ENCODE measurements at places on chromosomes 12 and 14.

- DNase-seq: no peak
These were observed 73.2 kb upstream of the SSTR1 start for GRCh38 chr14:38134416-38135030.

- DNase-seq: peak; percentile 85
These were observed 18.6 kb downstream of the GSTZ1 start for GRCh38 chr14:77339407-77339806.

- DNase-seq: no peak
These were observed 34.3 kb upstream of the LHX5 start for GRCh38 chr12:113505941-113506340.

DNA sequence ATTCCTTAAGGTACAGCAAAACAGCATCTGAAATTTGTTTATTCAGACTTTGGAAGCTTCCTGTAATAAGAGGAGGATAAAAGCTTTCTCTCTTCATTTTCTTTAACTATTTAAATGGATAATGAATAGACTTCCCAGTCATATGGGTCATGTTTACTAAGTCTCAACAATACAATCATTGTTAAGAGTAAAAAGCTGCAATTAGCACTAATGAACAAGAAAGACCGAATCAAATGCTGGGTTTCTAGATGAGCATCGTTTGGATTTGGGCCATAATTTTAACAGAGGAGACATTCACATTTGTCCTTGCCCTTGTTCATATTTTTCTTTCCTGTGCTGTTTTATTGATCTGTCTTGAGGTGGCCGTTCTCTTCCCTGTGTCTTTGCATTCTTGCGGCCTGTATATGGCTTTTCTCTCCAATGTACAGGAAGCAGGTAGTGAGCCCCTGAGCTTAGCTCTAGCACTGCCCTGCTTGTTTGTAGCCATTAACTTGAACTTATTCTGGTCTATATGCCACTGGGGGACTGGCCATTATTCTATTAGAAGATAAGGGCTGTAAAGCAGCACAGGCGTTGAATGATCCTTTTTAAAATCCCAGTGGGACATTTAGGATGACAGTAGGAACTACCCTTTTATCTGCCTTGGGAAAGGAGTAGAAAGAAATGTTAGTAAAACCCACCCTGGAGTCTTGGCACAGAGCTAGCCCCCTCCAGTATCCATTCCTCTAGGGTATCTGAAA lies 34.6 kb downstream of the ABHD12B start:
- no peak for DNase-seq

DNA sequence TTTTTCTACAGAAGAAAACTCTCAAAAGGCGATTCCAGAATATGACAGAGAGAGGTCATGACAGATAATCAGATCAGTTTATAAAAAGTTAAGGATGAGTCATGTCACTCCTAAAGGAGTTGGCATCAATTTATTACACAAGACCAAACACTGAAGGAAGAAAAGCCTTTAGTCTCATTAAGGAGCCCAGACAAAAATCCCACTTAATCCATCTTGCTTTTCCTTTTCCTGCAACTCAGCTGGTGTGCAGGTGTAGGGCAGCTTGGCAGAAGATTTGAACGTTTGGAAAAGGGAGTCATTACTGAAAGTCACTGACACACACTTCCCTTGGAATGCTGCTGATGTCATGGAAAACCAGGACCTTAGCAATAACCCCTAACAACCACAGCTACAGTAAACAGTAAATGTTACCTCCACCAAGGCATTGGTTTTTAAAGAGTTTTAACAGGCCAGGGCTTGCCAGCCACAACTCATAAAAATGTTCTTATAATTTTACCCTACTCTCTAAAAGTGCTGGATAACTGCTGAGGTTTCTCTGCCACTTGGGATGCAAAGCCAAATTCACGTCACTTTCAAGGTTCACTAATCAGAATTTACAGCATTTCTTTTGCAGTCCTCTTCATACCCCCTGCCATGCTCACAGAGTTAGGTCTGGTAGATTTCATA lies 320.6 kb downstream of the RAD51B start:
- peak; percentile 98 for DNase-seq

DNA sequence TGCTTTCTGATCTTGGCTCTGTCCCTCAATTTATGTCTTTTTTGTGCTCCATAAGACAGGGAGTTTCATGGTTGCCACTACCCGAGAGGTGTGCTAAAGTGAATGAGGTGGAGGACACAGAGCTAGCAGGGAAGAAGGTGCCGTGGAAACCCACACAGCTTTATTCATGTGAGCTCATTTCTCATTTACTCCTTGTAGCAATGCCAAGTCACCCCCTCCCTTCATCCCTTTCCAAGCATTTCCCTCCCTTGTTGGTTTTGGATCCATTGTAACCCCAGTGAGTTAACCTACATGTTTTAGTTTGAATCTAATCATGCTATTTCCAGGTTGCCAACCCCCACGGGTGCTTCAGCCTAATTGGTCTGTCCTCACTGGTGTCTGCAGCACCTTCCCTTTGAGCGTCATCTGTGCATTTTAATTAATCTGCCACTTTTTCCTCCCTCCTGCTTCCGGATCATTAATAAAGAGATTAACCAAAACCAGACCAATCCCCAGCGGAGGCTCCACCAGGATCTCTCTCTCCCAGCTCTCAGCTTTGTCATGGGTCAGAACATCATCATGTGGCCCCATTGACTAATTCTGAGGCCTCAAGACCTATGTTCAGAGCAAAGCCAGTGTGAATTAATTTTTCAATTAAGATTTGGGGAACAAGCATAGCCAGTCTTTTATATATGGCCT lies 56.2 kb downstream of the NTF3 start:
- DNase-seq: no peak

DNA sequence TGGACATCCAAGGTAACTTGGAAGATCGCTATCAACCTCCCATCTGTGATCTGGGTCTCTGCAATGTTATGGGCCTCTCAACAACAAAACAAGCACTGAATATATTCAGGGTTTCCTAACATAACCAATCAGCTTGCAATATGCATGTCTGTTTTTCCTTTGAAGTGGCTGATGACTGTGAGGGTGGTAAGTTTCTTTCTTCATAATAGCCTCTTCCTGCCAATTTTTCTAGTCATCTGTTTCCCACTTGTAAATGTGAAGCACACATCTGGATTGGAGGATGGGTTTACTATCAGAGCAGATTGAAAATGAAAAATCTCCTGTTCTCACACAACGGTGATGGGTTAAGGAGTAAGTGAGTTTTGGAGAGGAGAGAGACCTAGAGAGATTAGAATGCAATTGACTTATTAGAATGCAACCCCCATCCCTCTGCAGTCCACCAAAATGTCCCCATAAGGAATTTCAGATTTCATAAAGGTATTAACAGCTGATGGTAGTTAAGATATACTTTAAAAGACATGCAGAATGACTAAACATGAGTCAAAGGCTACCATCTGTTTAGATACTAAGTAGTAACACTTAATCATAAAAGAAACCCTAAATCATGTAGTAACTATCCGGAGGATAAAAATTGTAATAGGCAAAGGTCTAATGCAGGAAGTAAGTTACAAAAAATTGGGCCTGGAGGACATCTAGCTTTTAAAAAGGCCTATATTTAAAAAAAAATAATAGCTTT lies 58.4 kb upstream of the SAV1 start:
- DNase-seq: no peak
